ENCODE measurements at places on chromosomes 11 and 22. TPM values are rescaled to one million over a fixed set of nuclear protein-coding genes. Genes with fewer than 3 reads are reported as not detected.

SLC37A2 gene
- 0.30 TPM for total RNA-seq

APOC3 gene
- not detected for total RNA-seq

AQP11 gene
- total RNA-seq, result 8.9 TPM

TBX1 gene
- total RNA-seq, result not detected

C22orf42 gene
- not detected for total RNA-seq

MMP3 gene
- total RNA-seq, result 10.7 TPM

TAF1D gene
- total RNA-seq, result 158 TPM

PIWIL4 gene
- 2.5 TPM for total RNA-seq

OR56A4 gene
- not detected for total RNA-seq

FGF3 gene
- not detected for total RNA-seq

APOBEC3B gene
- 2.8 TPM for total RNA-seq

MOV10L1 gene
- 14.8 TPM for total RNA-seq

TIMP3 gene
- 876 TPM for total RNA-seq

OR10D3 gene
- not detected for total RNA-seq

APOL3 gene
- 9.7 TPM for total RNA-seq

OR51I1 gene
- total RNA-seq, result not detected

DKK3 gene
- 328 TPM for total RNA-seq

MUC6 gene
- total RNA-seq, result not detected

MPZL3 gene
- 0.89 TPM for total RNA-seq

BTBD18 gene
- not detected for total RNA-seq

HOATZ gene
- total RNA-seq, result not detected

SLC7A4 gene
- not detected for total RNA-seq

MUC5AC gene
- total RNA-seq, result not detected

OR10W1 gene
- not detected for total RNA-seq

PGA5 gene
- not detected for total RNA-seq

CAVIN3 gene
- total RNA-seq, result 123 TPM

Measured in smooth muscle cell of the umbilical artery (primary cell).